Stimulated activated CD8-positive, alpha-beta memory T cell treated with anti-CD3 and anti-CD28 coated beads, Interleukin-4, amount 100 ng/mL, for 1 hour (primary cell): ENCODE measurements at places on chromosomes 3 and 15.

DNA sequence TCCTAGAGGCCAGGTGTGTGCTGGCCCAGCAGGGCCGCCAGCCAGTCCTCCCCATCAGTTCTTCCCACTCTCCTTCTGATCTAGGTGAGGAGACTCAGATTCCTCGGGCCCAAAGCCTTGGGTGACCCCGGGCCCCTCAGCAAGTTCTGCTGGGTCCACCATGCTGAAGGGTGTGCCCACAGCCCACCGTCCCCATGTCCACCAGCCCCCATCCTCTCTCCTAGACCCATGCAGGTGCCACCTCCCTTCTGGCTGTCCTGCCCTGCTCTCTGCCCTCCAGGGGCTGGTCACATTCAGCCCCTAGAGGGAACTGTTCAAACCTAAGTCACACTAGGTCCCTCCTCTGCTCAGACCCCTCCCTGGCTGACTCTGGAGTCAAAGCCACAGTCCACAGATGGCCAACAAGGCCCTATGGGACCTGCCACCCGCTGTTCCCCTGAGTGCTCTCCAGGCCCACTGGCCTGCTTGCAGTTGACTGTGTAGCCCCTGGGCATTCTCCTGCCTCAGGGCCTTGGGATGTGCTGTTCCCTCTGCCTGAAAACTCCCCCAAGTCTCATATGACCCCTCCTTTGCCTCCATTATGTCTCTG, 878 bp upstream of the TLR9 start:
- no peak for DNase-seq

GRCh38 chr3:123750659-123751420, 133.3 kb downstream of the MYLK start:
- no peak for DNase-seq

DNA sequence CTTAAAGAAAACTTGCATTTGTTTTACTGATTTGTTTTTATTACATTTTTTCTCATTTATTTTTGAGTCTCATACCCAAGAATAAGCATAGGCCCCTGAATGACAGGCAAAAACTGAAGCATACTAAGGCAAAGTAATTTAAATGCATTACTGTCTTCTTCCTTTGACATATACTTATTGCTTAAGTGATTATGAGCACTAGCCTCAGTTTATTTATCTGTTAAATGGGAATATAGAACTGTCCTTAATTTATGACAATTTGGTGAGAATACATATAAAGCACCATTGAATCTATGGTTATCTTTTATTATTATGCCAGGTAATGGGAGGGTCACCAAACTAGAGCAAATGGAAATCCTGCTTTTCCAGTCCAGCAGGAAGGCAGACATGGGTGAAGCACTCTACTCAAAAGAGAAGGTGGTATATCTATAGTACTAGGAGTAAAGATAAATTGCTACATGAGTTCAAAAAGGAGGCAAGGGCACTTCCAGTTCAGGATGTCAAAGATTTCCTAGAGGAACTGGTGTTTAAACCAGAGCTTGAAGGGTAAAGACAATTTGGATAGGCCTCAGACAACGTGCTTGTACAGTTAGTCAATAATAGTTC, 435.0 kb downstream of the FOXP1 start:
- DNase-seq = no peak

DNA sequence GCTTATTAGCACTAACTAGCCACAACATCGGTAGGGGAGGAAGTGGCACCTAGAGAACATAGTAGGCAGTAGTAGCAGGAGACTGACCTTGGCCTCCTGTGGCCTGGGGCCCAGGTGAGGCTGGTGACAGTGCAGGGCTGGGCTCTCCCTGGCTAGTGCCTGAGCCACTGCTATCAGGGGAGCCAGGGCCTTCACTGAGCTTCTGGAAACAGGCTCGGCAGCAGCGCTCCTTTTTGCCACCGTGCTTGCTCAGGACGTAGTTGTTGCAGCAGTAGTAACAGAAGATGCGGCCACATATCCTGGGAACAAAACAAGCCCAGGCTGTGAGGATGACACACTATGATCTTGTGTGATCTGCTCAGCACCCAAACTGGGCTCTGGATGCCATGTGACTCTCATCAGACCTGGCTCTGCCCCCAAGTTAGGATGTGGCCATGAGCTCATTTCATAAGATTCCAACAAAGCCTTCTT, 15.1 kb downstream of the CXCR6 start:
- DNase-seq = no peak

GRCh38 chr3:127037971-127038446, 55.1 kb downstream of the PLXNA1 start:
- no peak for DNase-seq

DNA sequence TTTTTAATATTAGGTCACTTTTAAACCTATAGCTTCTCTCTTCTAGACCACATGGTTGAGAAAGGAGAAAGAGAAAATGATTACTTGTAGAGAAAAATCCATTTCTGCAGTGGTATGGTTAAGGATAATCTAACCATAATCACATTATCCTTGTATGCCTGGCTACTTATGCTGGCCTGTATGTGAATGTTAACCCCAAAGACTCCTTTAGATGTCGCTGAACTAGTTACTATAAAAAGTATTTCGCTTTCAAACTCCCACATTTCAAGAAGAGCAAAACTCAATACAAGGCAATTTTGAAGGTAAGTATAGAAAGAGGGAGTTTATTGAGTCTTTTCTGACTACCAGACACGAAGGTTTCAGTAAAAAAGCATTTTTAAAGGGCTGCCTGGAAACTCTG, 2.2 kb downstream of the KCTD6 start:
- no peak for DNase-seq

GRCh38 chr3:125048282-125048681, 7.5 kb downstream of the HEG1 start:
- DNase-seq = no peak

GRCh38 chr3:179000659-179001058, 71.0 kb downstream of the ZMAT3 start:
- DNase-seq = no peak

DNA sequence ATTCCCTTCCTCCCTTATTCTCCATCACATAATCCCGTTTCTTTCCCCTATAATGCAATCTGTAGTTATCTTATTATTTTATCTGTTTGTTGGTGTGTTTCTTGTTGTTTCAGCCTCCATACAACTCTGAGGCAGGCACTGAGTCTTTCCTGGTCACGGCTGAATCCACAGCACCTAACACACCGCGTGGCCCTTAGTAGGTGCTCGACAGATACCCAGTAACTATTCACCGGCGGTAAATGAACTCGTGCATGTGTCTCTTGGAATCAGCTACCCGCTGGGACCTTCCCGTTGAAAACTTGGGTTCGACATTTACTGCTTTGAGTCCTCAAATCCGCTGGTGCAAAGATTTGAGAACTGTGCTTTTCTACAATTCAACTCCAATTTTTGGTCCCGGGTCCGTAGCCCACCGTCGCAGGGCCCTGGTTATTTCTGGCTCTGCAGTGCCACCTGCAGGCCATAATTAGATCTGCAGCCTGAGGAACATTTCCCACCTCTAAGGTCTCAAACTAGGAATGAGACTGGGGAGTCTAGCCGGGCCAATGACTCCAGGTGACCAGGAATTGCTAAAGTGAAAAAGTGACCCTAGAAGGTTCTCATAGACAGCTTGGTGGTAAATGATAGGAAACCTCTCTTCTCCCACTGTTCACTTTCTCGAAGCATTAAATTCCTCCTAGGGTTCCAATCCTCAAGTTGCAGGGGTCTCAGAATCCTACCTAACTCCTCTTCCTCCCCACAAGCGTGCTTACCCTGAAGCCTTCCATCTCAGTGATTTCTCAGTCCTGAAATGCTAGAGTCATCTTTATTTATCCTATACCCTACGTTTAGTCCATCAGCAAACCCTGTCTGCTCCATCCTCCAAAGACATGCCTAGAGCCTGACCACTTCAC, 40.0 kb upstream of the TRH start:
- no peak for DNase-seq

DNA sequence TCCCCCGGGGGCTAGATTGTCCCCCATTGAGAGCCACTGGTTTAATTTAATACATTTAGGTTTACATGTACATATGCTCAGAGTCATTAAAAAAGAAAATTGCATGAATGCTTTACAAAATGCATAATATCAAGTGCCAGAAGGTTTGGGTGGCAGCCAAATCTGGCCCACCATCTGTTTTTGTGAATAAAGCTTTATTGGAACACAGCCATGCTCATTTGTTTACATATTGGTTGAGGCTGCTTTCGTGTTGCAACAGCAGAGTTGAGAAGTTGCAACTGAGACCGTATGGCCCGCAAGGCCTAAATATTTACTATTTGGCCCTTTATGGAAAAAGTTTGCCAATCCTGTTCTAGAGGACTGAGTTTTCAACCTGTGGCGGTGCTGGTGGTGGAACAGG, 32.1 kb upstream of the RGMA start:
- DNase-seq = no peak

DNA sequence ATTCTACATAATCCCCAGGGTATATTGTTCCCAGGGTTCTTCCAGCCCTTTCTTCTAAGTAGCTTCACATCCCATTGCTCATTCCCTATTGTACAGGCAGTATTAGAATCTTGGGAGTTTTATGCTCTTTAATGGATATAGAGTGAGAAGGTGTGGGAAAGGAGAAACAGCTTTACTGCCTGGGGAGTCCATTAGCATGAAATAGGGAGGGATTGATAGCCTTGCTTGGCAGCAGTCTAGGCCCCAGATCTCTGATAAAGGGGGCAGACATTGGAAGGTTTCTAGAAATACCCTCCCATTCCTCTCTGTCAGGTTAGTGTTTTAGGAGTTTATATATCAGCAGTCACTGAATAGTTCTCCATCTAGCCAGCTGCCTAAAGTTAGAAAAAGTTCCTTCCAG, 334.3 kb downstream of the UNC13C start:
- no peak for DNase-seq

- no peak for DNase-seq
These were observed 34.0 kb downstream of the LYZL4 start for GRCh38 chr3:42376344-42376798.

DNA sequence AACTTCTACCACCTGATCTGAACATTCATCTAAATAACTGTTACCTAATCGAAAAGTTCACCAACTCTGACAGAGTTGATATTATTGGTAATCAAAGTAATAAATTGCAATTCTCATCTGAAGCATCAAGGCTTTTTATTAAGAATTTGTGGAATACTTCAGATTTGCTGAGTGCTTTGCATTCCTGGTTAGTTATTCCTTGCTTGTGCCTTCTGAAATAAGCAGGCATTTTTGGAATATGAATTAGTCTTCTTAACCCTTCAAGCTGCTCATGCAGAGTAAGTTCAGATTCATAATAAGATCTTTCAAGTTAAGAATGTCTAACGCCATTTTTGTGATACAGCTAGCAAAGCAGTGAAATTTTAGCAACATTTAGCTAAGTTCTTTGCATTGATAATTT, 188.5 kb downstream of the ALCAM start:
- no peak for DNase-seq

DNA sequence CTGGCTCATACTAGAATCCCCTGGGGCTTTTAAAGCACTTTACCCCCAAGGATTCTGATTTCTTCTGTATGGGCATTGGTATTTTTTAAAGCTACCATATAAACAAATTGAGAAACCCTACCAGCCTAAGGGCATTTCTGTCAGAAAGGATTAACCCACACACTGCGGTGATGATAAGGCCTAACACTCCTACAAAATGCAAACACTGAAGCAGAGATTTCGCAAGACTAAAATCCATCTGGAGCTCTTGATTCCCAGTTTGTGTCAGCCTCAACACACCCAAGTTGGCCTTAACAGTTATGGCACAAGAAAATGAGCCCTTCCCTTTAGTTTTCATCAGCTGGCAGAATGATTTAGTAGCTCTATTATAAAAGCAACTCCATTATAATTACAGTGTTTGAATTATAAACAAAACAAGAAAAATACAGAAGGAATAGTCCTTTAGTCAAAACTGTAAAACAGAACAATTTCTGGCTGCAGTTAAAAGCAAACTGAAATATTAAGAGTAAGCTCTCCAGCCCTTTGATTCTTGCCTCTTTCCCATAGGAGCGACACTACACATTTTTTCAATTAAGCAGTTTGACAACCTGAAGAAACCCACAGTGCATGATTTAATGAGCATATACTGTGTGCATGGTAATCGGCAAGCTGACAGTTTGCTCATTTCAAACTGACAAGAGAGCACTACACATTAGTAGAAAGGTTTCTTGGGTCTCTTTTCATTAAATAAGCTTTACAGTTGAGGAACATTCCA, 441.2 kb downstream of the FHIT start:
- DNase-seq = no peak

GRCh38 chr15:69513986-69514385, 61.4 kb downstream of the RPLP1 start:
- DNase-seq = no peak

DNA sequence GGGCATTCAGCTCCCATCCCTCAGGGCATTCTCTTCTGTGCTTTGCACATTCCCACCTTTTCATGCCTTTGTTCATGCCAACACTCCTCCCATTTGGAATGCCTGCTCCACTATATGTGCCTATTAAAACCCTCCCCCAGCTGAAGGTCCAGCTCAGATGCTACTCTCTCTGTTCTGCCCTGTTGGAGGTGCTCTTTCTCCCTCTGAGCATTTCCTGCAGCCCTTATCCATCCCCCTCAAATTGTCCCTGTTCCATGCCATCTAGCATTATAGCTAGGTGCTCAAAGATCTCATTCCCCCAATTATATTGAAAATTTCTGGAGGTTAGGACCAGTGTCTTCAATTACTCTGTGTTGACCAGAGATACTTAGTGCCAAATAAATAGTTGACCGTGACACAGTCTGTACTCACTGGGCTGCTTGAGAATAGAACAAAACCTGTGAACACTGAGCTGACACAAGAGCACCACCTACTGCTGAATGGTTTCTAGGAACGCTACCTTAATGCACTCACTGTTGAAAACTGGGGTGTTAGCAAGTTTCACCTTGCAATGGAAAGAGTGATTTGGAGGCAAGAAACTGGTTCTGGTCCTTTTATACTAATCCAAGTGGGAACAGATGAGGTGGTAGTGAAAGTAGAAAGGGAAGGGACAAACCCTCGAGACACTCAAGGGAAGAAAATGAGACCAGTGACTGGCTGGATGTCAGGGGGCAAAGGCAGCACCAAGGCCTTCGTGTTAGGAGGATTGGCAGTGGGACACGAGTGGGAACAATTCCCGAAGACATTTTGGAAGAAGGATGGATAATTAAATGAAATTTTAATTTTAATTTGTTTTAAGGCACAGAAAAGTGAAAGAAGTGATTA, 289.8 kb upstream of the ROPN1 start:
- DNase-seq = no peak

GRCh38 chr3:188660415-188660814, 506.5 kb downstream of the LPP start:
- DNase-seq = no peak

- no peak for DNase-seq
These were observed 480.5 kb upstream of the CBLB start for GRCh38 chr3:106349191-106349881.

GRCh38 chr3:124250053-124250452, 258.1 kb upstream of the ROPN1 start:
- DNase-seq = no peak
